ENCODE measurements at places on chromosomes 12 and 14. TPM values are rescaled to one million over a fixed set of nuclear protein-coding genes. Genes with fewer than 3 reads are reported as not detected.

GRCh38 chr12:109330282-109331230, 17.1 kb upstream of the MYO1H start:
- no peak for DNase-seq

- no peak for DNase-seq
Observed at GRCh38 chr12:26028953-26029735, 70.7 kb downstream of the RASSF8 start.

DNA sequence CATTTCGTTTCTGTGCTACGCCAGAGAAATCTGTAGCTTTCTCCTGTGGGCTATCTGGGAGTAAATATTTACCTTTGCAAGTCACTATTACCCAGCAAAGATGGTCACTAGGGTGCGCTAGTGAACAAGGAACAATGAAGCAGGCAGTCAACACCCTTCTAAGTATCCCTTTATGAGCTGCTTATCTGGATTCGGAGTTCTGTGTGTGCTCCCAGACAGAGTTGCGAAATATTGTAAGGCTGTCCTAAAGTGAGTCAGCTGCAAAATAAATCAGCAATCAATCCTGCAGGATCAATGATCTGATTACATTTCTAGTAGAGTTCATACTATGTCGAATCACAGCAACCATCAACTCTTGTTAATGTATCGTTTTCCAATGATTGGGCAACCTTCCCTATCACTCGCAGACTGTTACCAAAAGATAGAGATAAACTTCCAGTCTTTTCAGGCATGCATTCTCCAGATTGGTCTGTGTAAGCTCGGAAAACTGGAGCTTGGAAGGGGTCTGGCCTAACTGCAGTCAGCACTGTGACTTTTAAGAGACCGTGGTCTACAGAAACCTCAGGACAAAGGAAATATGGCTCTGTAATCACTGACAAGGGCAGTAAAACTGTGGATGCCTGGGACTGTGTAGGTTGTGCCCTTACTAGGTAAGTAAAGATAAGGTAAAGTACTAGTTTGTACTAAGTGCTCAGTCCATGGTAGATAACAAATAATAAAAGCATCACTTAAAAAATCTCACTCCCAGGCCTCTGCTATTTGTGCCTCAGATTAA, 133.5 kb downstream of the KCNK10 start:
- DNase-seq, result peak; percentile 84

DNA sequence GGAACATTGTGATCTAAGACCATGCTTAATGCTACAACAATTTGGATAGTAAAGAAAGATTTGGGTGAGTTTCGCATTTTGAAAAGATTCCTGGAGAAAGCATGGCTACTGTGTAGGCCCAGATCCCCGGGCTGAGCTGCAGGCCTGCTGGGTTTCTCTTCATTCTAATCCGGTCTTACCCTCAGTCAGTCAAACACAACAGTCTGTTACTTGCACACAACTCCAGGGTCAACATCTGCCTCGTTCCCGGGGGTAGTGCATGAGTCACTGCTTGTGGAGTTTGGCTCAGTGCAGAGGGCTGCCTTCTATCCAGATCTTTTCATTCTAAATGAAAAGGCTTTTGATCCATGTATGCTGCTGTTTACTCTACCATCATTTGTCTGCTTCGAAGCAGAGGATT, 60.4 kb upstream of the SEL1L start:
- DNase-seq, result no peak

- DNase-seq, result no peak
Observed at GRCh38 chr12:96445691-96446583, 43.4 kb upstream of the CFAP54 start.

DNA sequence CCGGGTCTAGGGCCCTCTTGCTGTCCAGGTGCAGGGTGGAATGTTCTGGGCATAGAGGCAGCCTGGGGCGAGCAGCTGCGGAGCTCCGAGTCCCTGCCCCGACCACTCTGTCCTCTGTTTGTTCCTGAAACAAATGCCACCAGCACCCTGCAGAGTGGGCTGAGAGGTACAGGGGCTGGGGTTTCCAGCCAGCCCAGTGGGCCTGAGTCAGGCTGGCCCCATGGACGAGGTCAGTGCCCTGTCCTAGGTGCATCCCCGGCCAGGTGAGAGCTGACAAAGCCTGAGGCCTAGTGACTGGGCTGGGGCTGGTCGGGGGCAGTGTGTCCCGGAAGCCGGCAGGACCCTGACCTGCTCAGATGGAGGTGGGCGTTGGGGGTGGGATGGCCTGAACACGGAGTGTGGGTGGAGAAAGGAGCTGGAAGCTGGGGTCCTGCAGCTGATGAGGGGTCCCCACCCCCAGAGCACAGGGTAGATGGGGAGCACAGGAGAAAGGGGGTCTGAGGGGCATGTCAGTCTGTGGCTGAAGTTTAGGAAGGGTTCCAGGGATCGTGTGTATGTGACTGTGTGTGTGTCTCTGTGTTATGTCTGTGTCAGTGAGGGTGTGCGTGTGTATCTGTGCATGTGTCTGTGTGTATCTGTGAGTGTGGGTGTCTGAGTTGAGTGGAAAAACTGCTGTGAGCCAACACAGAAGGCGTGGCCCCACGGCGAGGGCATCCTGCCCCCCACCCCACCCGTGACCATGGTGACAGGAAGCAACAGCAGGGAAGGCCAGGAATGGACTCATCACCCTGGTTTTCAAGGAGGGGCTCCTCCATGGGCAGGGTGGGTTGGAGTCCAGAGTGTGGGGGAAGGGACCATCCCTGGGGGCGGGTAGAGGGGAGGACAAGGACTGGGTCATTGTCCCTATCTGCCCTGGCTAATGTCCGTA, 2.4 kb upstream of the CRIP1 start:
- peak; percentile 62 for DNase-seq

DNA sequence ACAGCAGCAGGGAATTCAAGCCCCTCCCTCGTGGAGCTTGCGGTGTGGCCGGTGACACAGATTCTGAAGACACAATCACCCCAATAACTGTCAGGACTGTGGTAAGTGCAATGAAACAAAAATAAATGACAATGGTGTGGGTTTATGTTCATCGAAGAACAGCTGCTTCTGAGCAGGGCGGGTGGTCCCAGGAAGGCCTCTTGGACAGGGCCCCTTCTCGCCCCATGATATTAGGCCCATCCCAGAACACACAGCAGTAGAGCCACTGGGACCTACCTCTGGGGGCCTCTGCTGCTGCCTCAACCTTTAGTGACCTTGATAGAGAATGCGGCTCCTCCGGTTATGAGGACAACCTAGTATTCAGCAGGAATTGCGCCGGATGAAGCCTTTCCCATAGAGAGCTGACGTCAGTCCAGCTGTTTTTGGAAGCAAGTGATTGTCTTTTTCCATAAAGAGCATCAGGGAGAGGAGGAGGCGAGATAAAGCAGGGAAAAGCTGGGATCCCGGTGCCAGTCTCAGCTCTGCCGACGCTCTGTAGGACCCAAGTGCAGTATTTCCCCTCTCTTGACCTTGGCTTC, 84.1 kb upstream of the BCL11B start:
- DNase-seq, result no peak

DNA sequence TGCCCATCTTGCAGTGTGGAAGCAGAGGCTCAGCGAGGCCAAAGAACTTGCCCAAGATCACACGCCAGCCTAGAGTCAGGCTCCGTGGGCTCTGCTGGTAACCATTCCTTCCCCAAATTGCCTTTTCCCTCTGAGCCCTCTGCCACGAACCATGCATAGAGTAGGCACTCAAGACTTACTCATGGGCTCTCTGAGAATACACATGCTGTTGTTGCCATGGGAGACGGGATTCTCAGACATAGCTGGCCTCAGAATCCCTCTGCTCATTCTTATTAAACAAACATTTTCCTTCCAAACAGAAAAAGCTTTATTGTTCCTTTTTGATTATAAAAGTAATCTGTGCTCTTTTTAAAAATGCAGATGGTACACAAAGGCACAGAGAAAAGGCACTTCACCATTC, 52.5 kb upstream of the WSCD2 start:
- no peak for DNase-seq

GRCh38 chr12:7075939-7076338, 15.4 kb downstream of the C1S start:
- DNase-seq, result no peak

DNA sequence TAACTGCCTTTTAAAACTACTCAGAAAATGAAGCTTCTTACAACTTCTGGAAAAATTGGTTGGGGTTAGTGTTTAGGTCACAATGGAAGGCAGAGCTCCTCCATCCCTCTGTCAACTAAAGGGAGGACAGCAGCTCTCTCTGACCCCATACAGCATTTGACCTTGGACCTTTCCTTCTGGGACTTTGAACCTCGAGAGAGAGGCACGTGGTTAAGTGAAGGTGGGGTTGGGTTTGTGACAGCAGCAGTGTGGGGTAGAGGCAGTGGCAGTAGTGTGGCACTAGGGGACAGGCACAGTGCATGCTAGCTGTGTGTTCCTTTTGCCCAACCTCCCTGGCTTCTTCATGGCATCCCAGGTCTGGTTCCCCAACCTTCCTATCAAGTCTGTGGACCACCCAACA, 9.4 kb upstream of the C12orf75 start:
- DNase-seq, result no peak

- DNase-seq, result no peak
Observed at GRCh38 chr14:104602315-104602932, 2.1 kb downstream of the TMEM179 start.

- no peak for DNase-seq
Observed at GRCh38 chr12:57733928-57734327, 4.6 kb downstream of the AGAP2 start.

DNA sequence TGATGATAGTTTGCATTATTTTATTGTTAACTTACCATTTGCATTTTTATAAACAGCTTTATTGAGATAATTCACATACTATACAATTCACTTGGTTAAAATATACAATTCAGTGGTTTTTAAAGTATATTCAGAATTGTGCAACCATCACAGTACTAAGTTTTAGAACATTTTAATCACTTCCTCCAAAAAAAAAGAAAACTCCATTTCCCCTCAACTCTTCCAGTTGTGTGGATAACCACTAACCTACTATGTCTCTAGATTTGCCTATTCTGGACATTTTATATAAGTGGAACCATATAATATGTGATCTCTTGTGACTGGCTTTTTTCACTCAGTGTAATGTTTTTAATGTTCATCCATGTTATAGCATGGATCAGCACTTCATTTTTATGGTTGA, 41.3 kb downstream of the WNK1 start:
- DNase-seq, result no peak

DNA sequence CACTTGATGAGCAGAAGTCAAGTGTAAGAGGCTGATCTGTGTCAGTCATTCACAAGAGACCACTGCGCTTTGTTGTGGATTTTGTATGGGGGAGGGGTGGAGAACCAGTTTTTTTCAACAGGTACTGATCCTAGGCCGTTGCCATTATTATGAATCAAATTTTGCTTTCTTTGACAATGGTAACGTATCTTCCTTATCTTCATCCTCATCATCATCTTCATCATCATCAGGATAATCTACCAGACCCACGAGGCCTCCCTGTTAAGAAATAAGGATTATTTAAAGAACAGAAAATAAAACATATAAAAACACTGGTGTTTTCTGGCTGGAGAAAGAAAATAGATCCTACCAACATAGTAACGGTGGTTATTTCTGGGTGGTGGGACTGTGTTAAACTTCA, 41.0 kb upstream of the CCDC88C start:
- no peak for DNase-seq

DNA sequence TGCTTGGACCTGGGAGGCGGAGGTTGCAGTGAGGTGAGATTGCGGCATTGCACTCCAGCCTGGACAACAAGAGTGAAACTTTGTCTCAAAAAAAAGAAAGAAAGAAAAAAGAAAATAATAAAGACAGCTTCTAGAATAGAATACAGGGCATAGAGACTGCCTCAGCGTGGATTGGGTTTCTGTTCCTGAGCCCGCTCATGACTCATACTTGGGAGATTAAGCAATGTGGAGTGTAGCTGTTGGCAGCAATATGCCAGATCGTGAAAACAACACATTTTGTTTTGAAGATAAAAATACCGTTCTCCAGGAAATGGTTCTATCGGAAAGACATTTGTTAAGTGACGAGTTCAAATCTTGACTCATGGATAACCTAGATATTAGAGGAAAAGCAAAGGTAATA, 67.2 kb downstream of the GLT1D1 start:
- DNase-seq, result no peak

- no peak for DNase-seq
Observed at GRCh38 chr14:41297576-41298327, 308.9 kb upstream of the LRFN5 start.

DNA sequence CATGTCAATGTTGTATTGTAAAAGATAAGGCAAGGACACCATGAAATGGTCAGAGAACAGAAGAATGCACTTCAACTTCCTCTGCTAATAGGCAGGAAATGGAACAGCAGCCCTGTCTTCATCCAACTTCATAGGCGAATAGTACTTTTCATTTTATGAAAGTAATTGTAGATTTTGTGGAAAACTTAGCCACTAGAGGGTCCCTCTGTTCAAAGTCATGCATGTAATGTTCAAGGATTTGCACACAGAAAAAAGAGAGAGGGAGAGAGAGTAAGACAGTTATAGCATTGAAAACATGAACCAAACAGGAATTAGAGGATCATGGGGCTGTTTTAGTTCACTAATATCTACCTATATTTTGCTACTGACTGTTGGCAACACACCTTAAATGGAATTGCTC, 172.2 kb downstream of the FLRT2 start:
- DNase-seq, result no peak

GRCh38 chr14:105147671-105148603, 20.6 kb downstream of the JAG2 start:
- DNase-seq, result no peak

DNA sequence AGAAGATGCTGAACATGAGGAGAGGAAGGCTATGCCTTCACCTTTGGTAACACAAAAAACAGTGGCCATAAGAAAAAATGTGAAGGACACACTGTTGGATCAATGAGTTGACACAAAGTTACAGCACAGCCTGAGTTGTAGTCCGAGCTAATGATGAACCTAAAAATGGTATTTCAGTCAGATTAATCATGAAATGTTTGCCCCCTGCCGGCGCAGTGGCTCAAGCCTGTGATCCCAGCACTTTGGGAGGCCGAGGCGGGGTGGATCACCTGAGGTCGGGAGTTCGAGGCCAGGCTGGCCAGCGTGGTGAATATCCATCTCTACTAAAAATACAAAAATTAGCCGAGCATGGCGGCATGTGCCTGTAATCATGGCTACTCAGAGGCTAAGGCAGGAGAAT, 1.3 kb upstream of the CAPRIN2 start:
- no peak for DNase-seq

GRCh38 chr12:30989754-30990153, 63.2 kb downstream of the TSPAN11 start:
- no peak for DNase-seq

GRCh38 chr12:54890339-54890738, 36.0 kb downstream of the MUCL1 start:
- DNase-seq, result no peak

Gene DBX2
- 0.73 TPM for total RNA-seq

Gene TMEM233
- 2.4 TPM for total RNA-seq

Gene LPCAT3
- total RNA-seq, result 95.9 TPM

Gene RFX4
- not detected for total RNA-seq

Gene CCDC177
- total RNA-seq, result not detected

Gene IKZF4
- 14.6 TPM for total RNA-seq

Gene TAS2R9
- not detected for total RNA-seq

Gene KRT73
- total RNA-seq, result not detected

Gene MYL2
- 6.2 TPM for total RNA-seq

Gene OVCH1
- total RNA-seq, result 0.18 TPM

Gene ABCC9
- total RNA-seq, result 22.1 TPM

Measured in ureter (tissue), 1 donor.